Endothelial cell of umbilical vein (primary cell): ENCODE measurements at places on chromosomes 2 and 18. TPM values are rescaled to one million over a fixed set of nuclear protein-coding genes. Genes with fewer than 3 reads are reported as not detected.

DNA sequence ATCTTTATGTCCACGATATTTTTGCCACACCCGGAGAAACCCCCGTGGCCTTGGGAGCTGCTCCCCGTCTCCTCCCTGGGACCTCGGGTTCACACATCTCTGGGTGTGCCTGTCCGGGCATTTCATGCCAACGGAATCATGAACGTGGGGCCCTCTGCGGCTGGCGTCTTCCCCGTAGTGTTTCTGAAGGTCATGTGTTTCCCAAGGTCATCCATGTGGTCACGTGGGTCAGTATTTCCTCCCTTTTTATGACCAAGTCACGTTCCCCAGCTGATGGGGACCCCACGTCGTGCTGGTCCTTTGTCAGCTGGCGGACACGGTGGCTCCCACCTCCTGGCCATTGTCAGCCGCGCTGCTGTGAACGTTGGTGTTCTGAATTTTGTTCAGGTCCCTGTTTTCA is 135.7 kb downstream of the NFATC1 start:
- no peak for DNase-seq

- no peak for DNase-seq
Observed at GRCh38 chr2:145599756-145600155, 1079.8 kb upstream of the ZEB2 start.

DNA sequence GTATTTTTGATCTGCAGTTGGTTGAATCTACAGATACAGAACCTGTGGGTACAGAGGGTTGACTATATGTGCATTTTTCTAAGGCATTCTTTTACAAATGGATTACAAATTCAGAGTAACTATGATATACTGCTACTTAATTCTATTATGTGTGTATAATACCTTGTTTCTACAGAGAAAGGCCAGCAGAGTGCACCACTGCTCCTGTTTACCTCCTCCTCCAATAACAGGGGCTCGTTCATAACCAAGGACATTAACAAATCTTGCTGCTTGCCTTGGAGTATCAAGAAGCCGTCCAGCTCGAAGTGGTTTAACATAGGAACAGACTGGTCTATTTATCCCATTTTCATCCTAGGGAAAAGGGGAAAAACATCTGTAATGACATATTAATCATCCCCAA is 16.4 kb downstream of the CEP76 start:
- peak; percentile 38 for DNase-seq

GRCh38 chr18:55768255-55768654 is 180.3 kb upstream of the TCF4 start:
- peak; percentile 51 for DNase-seq

DNA sequence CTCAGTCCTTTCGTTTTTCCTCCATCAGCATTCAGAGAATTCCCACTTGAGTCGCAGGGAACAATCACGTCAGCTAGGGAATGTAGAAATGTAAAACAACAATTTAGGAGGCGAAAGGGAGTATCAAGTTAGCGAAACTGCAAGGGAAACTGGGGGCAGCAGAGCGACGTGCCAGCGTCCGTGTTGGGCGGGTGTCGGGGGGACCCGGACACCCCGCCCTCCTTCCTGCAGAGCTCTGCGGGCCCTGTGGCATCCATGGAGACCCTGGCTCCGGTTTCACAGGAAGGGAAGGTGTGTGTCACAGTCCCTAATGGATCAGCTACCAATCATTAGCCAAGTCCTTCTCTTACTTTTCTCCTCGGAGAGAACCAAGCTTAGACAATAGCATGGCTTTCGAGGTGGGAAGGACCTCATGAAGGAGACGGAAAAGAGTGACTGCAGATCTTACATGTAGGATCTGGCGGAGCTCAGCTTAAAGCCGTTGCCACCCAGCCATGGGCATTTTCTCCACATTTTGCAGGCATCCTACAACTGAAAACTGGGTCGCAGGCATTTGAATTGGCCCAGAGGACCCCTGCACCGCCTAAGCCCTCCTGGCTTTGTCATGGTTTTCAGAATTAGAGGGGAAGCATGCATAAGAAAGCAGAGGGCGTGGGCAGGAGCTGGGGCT is 33.7 kb downstream of the SOX11 start:
- DNase-seq, result no peak

- peak; percentile 45 for DNase-seq
Observed at GRCh38 chr18:70047931-70048603, 100.4 kb upstream of the CD226 start.

DNA sequence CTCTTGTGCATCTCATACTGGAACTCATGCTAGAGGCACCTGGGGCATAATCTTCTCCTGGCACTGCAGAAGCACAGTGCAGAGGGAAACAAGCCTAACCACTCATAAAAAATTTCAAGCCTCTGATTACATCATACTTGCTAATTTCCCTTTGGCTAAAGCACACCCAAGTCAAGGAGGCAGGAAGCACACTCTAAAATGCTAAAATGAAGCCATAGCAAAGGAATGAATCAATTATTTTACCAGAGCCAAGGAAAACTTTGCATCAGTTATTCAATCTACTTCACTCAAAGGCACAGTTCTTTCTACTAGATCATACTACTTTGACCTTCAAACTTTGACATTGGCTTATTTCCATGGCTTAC is 79.6 kb upstream of the SPOPL start:
- DNase-seq, result peak; percentile 83

The RMDN2 gene
- total RNA-seq, result 1.8 and 2.8 TPM in 2 replicates

The BOK gene
- total RNA-seq, result 52.4 and 76.0 TPM in 2 replicates
